Stimulated activated CD4-positive, alpha-beta T cell treated with anti-CD3 and anti-CD28 coated beads, Interleukin-12 subunit alpha, Interleukin-12 subunit beta, amount 100 ng/mL, for 4 hours (primary cell): ENCODE measurements at places on chromosomes 13 and 19.

- no peak for DNase-seq
These were observed 1.7 kb downstream of the DENND1C start for GRCh38 chr19:6479836-6480398.

DNA sequence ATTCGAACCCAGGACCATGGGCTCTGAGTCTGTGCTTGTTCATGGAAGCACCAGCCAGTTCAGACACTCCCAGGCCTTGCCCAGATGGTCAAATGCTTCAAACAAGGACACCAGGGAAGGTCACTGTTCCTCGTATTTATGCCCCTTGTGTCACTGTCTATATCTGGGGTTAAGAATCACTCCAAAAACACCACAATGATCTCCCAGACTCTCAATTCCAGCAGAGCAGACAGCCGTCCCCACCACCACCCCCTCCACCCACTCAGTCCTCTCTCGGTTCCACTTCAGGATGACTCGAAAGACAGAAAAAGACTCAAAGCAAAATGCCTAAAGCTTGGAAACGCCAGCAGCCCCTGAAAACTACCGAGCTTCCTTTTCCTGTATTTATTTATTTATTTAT lies 79.0 kb downstream of the INSR start:
- no peak for DNase-seq

- DNase-seq: peak; percentile 85
These were observed 606 bp downstream of the ERCC1 start for GRCh38 chr19:45423033-45423588.

DNA sequence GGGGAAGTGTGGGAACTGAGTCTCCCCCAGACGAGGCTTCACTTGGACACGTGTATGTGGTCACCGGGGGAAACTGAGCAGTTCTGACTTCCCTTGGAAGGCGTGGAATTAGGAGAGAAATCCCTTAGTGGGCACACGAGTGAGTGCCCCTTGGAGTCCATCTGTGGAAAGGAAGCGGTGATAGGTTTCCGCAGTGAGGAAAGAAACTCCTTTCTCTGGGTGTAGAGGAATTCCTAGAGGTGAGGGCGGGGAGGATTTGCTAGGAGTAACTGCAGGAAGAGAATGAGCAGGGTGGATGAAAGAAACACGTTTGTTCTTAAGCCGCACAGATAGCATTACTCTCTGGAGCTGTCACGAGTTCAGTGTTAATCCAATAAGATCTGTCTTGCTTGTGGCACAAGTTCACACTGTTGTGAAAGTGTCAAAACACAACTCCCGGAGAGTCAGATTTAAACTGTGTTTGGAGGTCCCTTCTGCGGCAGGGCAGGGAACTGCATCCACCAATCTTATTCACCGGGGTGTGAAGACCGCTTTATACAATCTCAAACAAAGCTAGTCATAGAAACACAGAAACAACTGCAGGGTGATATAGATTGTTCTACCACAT lies 1.2 kb downstream of the KL start:
- no peak for DNase-seq

DNA sequence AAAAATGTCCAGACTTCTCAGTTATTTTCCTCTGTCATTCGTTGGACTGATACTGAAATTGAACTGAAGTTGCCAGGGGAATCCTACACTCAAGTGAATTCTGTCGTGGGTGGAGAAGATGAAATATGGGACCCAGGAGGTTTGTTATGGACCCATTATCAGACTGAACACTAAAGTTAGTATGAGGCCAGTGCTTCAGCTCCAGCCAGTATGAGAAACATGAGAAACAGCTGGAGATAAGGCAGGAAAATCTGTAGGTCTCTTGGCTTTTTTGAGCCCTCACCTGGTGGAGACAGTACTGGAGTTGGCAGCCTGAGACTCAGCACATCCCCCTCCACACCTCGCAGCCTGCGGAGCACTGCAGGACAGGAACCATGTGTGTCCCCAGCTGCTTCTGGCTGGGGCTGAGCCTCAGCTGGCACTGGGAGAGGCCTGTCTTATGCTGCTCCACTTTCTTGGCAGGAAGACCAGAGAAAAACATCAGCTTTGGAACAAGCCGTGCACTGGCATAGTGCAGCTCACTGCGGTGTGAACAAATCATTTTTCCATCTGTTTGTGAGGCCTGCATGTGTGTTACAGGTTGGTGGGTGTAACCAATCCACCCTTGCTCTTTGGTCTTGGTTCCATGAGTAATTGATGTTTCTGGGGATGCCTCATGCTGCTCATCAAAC lies 641.0 kb downstream of the FGF9 start:
- no peak for DNase-seq

GRCh38 chr13:29924482-29925350 lies 74.3 kb upstream of the UBL3 start:
- no peak for DNase-seq

- DNase-seq: no peak
These were observed 617.2 kb upstream of the GPC6 start for GRCh38 chr13:92609376-92609775.

DNA sequence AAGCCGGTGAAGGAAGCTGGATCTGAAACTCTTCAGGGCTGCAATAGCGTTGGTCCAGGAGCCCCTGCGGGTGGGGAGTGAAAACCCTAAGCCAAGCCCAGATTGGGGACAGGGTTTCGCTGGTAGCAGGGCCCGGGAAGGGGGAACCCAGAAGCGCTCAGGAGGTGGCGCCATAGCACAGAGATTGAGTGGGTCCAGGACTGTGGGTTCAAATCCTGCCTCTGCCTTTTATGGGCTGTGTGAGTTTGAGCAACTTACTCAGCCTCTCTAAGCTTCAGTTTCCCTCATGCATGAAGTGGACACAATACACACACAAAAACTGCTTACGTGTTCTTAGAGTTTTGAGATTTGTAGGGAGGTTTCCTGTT lies 8.3 kb upstream of the SYCN start:
- peak; percentile 43 for DNase-seq

DNA sequence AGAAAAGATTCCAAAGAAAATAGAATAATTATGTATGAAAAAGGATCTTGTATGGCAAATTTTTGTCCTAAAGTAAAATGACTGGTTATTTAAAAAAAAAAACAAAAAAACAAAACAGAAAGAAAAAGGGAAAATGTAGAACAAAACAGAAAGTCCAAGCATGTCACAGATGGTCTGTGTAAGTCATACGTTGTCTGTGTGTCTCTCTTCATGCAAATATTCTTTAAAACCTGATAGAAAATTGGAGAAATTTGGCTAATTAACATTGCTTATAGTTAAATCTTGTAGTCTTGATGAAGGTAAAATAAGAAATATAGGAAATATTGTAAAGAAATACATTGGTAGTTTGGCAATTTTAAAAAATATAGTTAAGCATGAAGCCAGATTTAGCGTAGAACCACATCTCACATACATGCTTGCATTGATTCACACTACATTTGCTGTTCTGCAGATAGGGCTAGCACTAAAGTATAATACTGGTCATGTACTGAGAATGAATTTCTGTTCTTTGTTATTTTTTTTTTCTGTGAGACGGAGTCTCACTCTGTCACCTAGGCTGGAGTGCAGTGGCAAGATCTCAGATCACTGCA lies 58.4 kb downstream of the SPRYD7 start:
- no peak for DNase-seq

- DNase-seq: no peak
These were observed 90.4 kb downstream of the TBC1D4 start for GRCh38 chr13:75391432-75392100.

- peak; percentile 41 for DNase-seq
These were observed 65.0 kb upstream of the GTF2F2 start for GRCh38 chr13:45055198-45055901.

DNA sequence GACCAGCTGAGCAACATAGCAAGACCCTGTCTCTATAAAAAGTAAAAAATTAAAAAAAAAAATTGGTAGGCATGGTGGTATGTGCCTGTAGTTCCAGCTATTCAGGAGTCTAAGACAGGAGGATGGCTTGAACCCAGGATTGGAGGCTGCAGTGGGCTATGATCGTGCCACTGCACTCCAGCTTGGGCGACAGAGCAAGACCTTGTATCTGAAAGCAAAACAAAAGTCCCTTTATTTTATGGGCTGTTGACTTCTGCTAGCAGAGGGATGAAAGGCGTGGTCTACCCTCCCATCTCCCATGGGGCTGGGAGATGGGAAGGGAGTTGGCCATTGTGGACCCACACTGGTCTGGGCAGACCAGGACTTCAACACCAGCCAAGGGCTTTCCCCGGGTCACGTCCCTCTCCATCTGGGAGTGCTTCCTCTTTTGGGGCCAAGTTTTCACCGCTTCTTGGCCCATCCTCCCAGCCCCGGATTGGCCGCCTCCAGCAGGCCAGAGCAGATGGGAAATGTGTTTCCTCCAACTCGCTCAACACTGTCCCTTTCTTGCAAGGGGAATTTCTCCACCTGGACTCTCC lies 2.2 kb upstream of the TNFSF9 start:
- DNase-seq: no peak

DNA sequence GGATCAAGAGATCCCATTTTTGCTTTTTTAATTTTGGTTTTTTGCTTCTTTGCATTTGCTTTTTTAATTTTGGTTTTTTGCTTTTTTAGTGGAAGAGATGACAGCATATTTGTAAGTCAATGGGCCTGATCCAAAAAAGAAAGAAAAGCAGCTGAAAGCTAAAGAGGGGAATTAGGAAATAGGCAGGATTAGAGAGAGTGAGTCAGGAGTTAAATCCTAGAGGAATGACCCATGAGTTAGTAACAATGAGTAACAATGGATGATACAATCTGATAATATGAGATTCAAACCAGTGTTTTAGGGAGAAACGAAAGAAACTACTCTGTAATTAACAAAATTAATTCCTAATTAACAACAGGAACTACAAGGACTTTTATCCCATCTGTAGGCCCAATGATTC lies 111.2 kb upstream of the SGCG start:
- no peak for DNase-seq

- DNase-seq: no peak
These were observed 11.7 kb upstream of the KL start for GRCh38 chr13:33004511-33004910.

DNA sequence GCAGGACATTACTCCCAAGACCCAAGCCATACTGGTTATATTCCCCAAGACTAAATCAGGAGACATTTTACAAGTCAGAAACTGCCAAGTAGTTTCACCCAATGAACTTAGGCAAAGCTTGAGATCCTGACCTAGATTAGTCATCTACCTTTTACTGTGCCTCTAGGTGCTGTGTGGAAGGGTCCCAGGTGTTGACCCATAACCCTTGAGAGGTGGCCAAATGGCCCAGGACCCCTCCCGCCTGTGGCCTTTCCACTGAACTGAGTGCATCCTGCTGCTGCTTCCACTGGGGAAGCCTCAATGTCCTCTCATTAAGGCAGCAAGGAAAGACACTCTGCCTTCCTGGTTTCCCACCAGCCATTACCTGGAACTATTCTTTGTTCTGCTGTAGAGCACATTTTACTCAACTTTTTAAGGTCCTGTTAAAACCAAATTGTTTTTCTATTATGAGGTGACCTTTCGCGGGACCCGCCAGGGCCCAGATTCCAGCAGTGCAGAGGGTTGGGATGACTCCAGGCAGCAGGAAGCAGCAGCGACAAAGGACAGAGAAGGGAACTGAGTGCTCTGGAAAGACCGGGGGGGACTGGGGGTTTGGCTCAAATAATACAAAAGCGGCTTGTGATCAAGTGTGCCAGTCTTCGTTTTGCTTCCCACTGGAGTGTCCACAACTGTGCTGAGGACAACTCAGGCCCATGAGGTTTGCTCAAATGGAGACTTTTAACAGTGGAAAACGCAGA lies 27.1 kb downstream of the ANKRD10 start:
- no peak for DNase-seq

DNA sequence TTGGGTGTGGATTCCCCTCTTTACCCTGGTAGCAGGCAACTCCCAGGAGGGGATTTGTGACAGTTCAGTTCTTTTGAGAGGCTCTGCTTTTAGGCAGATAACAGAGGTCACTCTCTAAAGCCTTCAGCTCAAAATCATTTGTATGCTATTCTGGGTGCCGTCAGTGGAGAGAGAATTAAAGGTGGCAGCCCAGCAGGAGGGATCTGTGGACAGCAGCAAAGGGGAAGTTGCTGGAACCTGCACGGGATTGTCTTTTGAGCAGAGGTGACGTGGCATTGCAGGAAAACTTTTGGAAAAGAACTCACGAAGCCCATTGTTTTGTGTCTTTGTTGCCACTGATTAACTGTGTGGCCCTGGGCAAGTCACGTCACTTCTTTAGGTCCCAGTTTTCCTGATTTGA lies 62.4 kb upstream of the C1QTNF9 start:
- no peak for DNase-seq

- no peak for DNase-seq
These were observed 3.4 kb downstream of the ZNF576 start for GRCh38 chr19:43599635-43600295.

DNA sequence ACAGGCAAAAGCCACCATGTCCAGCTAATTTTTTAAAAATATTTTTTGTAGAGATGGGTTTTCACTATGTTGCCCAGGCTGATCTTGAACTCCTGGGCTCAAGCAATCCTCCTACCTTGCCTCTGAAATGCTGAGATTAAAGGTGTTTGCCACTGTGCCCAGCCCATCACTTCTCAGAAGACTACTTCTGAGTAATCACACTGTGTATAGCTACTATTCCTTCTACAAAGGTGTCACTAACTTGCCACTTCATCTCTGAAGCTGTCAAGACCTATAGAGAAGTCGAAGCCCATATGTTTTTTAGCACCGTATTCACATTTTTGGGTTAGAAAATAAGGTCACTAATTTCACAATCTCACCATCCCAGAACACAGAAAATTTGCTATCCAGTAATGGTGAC lies 36.0 kb upstream of the FNDC3A start:
- DNase-seq: no peak

- DNase-seq: peak; percentile 89
These were observed 379 bp upstream of the CDC34 start for GRCh38 chr19:531009-531752.

DNA sequence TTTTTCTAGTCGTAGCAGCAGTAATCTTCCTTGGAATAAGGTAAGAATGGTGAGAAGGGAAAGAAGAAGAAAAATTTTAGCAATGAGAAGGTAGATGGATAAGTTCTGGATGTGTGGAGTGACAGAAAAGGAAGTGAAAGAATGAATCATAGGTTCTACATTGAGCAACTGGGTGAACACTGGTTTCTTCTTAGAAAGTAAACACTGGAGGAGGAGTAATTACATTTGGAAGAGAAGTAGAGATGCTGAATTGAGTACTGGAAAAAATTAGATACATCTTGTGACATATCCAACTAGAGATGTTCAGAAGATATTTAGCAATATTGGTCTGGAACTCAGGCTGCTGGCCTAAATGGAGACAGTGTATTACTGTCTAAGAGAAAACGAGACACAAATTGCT lies 148.5 kb downstream of the GPC5 start:
- no peak for DNase-seq

- no peak for DNase-seq
These were observed 36.4 kb downstream of the CCL25 start for GRCh38 chr19:8088752-8089663.

DNA sequence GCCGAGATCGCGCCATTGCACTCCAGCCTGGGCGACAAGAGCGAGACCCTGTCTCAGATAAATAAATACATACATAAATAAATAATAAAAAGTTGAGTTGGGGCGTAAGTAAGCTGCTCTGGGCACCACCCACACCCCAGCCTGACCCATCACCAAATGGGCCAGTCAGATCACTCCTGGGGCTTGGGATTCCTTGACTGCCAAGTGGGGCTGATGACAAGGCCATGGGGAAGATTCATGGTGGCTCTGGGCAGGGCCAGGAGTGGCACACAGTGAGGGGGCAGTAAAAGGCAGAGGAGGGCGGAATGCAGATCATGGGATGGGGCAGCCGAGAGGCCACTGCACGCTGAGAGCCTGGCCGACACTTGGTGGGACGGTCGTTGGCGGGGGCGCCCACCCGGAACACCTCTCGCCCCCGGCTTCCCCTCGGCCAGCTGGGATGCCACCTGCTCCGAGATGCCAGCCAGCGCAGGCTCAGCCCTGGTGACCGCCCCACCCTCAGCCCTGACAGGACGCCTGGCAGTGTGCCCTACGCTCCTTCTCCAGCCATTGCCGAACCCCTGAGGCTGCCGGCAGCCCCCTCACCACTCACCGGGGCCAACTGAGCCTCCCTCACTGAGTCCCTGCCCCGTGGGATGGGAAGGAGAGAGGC lies 10.9 kb downstream of the ZNF653 start:
- DNase-seq: no peak
